Erythroblast (primary cell): ENCODE measurements at places on chromosomes 11 and 22.

GRCh38 chr11:623999-624704, 603 bp downstream of the CDHR5 start:
- DNase-seq = peak; percentile 37

- no peak for DNase-seq
These were observed 14.7 kb downstream of the SELENOO start for GRCh38 chr22:50215297-50216054.

- peak; percentile 65 for DNase-seq
These were observed 5.1 kb upstream of the P2RX6 start for GRCh38 chr22:21009638-21010425.

GRCh38 chr22:47837703-47838102, 1075.3 kb downstream of the TBC1D22A start:
- peak; percentile 40 for DNase-seq
